Testis (tissue), 5 donors: ENCODE measurements at places on chromosomes 12 and 14. TPM values are rescaled to one million over a fixed set of nuclear protein-coding genes. Genes with fewer than 3 reads are reported as not detected.

KRT86 gene
- 3.2 TPM for total RNA-seq

TSPAN9 gene
- total RNA-seq: 23.5 TPM

LARP4 gene
- 38.3 TPM for total RNA-seq

NRXN3 gene
- total RNA-seq: 3.5 TPM

GARIN6 gene
- total RNA-seq: 7.8 TPM

ZNF705A gene
- total RNA-seq: 0.43 TPM

SMAGP gene
- total RNA-seq: 13.5 TPM

SLC5A8 gene
- 0.71 TPM for total RNA-seq

DNA sequence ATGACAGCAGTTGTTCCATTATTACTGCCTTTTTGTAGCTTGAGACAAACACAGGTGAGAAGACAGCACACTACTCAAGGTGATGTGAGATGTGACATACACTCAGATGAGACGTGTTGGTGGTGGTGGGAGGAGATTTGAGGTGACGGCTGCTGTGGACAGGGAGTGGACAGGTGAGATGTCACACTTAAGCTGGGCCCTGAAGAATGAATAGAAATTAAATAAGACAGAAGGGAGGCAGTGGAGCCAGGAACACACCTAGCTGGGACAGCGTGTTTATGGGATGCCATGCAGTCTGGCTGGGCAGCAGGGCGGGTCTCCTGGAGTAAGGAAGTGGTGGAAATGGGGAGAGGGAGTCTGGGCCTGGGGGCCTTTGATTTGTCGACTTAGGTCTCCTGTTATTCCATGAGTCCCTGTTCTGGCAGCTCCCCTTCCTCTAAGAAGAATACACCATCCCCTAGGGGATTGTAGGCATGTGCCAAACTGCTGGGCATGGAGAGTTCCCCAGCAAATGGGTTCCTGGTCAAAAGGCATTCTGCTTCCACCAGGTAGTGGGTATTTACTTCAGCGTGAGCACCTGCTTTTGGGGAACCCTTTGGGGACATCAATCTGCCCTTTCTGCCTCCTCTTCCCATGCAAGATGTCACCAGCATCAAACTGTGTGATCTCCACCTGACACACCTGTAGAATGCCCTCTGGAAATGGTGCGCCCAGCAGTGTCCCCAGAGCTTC is 71.2 kb upstream of the ESRRB start:
- DNase-seq: no peak

DNA sequence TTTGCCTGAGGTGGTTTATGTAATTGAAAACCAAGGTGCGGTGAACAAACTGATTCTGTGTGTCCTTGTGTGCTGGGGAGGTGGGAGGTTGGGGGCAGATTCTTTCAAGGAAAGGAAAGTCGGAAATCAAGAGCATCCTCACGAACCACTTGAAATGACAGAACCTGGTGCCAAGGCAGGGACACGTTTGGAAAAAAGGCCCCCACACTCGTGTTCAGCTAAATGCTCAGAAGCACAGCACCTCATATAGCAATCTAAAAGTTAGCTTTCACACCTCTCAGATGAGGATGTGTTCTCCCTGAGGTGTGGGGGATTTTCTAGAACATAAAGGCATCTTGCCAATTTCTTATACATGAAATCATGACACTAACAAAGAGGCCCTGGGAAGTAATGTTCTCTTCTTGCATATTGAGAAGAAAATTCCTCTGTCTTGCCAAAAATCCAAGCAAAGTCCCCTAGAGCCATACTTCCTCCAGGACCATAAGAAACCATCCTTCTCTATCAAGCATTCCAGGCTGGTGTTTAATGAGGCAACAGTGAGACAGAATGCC is 119.6 kb downstream of the PLXNC1 start:
- no peak for DNase-seq

GRCh38 chr12:77070800-77071449 is 5.6 kb upstream of the E2F7 start:
- no peak for DNase-seq

DNA sequence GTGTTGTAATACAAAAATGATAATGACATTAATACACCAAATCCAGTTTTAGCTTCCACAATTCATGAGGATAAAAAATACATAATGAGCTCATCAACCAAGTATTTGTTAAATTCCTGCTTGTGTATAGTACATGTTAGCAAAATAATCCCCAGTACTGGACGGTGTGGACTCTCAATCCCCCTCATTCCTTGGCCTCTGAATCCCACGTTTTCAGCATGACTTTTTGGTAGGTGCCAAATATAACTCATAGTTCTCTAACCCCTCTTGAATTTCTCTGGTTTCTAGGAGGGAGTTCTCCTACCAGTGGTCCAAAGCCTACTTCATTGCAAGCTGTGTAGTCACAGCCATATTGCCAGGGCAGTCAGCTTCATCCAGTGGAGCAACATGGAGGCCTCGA is 41.4 kb upstream of the EPS8 start:
- no peak for DNase-seq

DNA sequence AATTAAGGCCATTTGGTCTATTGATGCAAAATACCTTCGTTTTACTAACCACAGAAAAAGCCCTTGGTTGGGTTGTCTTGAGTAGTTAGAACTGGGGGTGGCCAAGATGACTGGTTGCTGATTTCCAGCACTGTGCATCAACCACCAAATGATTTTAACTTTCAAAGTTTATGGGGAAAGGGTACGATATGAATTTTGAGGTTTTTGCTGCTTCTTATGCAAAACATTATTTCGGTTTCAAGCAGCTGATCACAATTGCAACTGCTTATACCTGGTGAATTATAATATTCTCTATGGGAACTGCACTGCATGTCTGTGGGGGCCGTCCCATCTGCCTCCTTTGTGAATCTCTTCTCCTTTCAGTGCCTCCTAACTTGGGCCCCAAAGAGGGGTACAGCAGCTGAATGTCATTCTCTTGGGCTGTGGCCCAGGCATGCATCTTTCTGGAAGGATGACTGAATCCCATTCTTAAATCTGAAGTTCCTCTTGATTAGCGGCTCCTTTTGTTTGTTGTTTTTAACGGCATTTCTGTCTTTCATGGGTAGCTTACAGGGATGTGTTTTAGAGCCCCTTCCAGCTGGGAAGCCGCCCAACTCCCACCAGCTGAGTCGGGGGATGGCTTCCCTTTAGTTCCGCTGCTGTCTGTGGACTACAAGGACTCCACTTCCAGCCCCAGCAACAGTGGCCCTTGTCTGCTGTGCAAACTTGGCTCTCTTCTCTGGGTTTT is 479.8 kb downstream of the ZFP36L1 start:
- no peak for DNase-seq

DNA sequence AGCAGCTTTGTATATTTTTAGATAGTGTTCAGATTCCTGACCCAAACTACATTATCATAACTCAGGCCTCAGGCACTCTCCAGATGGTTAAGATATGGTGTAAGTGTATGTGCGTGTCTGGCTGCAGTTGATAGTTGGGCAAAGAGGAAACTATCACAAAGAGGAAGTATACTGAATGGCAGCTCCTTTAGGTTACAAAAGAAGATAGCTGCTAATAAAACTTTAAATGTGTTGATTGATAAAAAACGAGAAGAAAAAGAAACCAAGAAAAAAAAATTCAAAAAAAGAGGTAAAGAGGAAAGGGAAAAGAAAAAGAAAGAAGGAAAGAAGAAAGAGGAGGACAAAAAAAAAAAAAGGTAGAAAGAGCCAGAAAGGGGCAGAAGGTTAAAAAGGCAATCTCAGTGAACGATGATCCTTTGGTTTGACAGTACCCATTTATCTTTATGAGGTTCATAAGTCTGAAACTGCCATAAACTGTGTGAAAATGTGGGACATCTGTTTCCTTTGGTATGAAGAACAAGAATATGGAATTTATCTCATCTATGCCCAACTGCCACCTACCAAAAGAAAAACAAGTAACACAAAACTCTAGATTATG is 42.2 kb downstream of the TAOK3 start:
- no peak for DNase-seq

DNA sequence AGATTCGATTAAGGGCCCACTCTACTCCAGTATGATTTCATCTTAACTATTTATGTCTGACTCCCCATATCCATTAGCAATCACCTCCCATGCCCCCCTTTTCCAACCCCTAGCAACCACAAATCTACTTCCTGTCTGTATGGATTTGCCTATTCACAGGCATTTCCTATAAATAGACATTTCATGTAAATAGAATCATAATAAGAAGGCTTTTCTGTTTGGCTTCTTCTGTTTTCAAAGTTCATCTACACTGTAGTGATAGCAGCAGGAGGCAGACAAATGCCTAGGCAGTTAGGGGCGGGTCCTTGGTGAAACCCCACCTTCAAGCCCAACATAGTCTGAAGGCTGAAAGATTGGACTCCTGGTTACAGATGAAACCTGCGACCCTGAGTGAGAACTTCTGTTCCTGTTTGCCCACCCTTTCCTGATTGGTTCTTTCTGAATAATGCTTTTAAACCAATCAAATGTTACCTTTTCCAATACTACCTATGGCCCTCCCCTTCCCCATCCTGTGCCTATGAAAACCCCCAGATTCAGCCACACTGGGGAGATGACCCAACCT is 62.1 kb upstream of the HECTD1 start:
- no peak for DNase-seq

DNA sequence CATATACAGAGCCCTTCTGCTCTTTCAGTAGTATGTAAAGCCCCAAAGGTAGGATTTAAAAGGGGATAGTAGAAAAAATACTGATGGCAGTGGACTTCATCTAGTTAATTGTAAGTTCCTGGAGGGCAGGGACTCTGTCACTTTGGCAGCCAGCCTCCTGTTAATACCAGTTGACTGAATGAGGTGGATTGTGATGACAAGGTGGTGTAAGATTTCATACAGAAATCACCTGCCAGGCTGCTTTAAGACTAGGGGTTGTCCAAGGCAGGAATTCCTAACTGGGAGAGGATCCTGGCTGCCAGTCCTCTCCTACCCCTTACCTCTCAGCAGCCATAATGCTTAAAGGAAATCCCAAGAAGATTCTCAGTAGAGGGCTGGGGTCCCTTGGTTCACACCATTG is 7.3 kb downstream of the DYRK2 start:
- no peak for DNase-seq

DNA sequence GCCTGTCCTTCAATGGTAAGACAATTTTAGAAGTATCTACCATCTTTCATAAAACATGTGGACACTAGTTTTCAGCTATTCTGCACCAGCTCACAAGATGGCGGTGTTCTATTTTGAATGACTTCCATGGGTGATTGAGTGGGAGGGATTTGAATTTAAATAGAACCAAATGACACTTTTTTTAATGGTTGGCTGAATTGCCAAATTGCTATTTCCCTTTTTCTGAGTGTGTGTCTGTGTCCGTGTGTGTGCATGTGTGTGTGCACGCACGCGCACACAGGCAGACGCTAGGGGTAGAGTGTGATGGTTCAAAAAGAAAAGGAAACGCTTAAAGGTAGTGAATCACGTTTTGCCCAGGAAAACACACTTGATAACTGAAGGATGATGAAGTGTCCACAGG is 362.6 kb downstream of the DAD1 start:
- DNase-seq: no peak

- DNase-seq: no peak
Observed at GRCh38 chr14:100747736-100748135, 21.0 kb downstream of the DLK1 start.

- no peak for DNase-seq
Observed at GRCh38 chr12:77577791-77578190, 252.9 kb upstream of the NAV3 start.

DNA sequence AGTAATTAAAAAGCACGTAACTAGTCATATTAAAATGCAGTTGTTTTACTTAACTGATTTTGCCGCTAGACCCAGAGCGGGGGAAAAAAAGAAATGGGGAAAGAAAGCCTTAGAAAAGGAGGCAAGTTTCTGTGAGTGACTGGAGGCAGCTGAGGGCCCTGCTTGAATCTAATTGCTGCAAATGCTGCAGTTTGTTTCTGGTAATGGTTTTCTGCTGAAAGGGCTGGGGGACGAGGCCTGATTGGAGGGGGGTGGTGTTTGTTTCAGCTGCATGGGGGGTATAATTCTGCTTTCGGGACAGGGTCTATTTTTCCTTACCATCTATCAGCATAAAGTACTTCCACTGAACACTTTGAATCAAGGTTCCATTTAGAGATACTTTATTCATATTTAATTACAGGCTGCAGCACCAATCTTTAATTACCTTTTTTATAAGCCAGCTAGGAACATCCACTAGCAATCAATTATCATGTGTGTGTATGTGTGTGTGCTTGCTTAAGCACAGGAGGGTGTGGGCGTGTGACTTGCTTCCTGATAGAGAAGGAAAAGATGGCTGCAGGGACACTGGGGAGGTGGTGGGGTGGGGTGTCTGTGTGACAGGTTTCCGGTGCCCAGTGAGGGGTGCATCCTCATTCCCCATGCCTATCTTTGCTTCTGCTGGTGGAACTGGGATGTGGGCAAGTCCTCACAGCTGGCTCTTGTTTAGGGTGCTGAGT is 83.4 kb downstream of the ADCK1 start:
- DNase-seq: no peak

DNA sequence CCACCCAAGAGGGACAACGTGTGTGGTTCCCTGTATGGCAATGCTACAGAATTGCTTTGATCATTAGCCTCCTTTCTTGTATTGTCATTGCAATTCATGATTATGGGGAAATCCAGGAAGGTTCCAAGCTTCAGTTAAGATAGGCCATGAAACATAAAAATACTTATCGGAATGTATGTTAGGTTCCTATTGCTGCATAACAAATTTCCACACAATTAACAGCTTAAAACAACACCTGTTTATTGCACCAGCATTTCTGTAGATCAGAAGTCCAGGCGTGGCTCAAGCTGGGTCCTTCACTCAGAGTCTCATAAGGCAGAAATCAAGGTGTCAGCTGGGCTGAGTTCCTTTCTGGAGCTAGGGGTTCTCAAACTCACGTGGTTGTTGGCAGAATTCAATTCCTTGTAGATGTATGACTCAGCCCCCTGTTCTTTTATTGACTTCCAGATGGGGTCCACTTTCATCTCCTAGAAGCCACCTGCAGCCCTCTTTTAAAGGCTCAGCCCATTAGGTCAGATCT is 365.6 kb upstream of the TMPO start:
- no peak for DNase-seq

DNA sequence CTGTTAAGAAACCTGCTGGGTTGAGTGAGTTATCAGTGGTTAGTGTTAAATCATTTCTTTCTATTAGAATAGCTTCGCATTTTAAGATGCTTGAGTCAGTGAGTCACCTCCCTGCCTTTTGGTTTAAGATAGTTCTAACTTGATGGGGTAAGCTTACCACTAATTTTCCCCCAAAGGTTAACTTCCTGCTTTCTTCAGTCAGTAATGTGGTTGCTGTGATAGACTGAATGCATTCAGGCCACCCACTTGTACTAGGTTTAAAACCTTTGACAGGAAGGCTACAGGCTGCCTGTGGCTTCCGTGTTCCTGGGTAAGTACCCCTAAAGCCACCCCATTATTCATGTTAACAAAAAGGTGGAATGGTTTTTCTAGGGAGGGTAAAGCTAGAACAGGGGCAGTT is 25.3 kb downstream of the CLEC2A start:
- DNase-seq: no peak

DNA sequence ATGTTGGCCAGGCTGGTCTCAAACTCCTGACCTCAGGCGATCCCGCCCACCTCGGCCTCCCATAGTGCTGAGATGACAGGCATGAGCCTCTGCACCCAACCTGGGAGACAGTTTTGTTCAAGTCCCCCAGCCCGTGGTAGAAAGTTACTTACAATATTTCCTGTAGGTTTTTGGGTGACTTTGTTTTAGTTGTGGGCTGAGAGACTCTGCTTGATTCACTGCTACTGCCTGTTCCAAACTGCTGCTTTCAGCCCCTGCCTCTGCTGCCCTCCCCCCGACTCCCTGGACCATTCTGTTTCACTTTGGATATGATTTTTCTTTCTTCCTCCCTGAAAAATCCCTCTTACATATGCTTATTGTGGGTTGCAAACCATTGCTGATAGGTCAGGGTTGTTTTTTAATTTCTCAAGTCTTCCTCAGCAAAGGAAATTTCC is 13.4 kb upstream of the PCNX1 start:
- no peak for DNase-seq

- DNase-seq: peak; percentile 90
Observed at GRCh38 chr14:105489542-105490266, 1.3 kb upstream of the TEDC1 start.
